ENCODE measurements at places on chromosomes 2 and 18.
A peak's percentile ranks its signal among the peaks of the same experiment; 100 is the strongest.

DNA sequence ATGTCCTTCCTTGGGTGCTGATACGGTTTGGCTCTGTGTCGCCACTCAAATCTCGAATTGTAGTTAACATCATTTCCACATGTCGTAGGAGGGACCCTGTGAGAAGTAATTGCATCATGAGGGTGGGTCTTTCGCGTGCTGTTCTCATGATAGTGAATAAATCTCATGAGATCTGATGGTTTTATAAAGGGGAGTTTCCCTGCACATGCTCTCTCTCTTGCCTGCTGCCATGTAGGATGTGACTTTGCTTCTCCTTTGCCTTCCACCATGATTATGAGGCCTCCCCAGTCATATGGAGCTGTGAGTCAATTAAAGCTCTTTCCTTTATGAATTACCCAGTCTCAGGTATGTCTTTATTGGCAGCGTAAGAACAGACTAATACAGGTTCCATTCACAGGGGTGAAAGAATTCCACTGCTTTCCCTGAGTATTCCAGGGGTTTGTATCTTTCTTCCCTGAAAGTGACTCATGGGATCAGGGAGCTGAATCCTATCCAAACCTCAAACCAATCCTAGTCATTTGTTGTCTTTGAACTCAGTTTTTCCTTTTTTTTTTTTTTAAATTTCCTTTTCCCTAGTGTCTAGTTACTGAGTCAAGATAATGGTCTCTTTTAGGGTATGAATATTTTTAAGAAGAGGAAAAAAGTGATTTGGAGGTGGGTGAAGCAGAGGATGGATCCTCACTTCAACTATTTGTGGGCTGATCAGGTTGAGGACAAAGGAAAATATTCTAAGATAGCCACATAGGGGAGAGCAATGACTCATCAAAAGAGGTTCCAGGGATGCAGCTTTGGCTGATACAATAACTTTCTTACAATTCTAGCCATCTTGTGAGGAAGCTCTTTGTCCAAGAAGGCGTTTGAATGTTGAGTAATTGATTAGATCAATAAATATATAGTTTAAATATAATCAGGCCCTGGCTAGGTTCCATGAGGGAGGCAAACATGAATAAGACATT, 19.5 kb upstream of the KCNE4 start:
- DNase-seq: no peak

DNA sequence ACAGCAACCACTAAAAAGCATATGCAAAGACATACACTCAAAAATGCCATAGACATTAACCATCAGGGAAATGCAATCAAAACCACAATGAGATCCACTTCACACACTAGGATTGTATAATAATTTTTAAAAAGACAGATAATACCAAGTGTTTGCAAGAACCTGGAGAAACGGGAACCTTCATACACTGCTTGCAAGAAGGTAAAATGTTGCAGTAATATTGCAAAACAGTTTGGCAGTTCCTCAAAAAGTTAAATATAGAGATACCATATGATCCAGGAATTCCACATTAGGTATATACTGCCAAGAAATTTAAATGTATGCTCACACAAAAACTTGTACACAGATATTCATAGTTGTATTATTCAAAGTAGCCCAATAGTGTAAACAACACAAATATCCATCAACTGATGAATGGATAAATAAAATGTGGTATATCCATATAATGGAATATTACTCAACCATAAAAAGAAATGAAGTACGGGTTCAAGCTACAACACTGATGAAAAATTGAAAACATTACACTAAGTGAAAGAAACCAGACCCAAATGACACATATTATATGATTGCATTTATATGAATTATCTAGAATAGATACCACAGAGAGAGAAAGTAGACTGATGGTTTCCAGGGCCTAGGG, 14.7 kb upstream of the CHMP3 start:
- DNase-seq: no peak

DNA sequence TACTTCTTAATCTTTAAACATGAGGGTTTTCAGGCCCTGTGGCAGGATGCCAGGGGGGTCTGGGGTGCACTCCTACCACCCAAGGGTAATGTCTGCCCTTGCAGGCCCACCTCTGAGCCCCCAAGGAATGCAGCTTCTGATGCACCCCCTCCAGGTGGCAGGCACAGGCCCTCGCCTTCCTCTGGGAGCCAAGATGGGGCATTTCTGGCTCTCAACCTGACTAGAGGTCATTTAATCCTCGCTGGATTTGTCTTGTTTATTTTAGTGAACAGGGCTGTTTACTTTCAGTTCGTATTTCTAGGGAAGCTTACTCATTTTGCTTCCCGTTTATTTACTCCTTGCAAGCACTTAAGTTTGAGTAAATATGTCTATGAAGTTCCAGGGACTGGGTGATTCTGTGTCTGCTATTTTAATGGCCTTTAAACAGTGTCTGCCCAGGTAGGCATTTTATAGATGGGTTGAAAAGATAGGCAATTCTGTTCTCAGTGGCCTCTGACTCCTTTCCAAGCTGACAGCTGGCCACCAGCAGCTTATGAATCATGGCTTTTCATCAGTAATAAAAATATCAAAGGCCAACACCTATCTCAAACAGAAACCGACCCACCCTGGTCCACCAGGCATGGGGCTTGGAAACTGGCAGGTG, 11.1 kb upstream of the DNPEP start:
- DNase-seq: no peak

DNA sequence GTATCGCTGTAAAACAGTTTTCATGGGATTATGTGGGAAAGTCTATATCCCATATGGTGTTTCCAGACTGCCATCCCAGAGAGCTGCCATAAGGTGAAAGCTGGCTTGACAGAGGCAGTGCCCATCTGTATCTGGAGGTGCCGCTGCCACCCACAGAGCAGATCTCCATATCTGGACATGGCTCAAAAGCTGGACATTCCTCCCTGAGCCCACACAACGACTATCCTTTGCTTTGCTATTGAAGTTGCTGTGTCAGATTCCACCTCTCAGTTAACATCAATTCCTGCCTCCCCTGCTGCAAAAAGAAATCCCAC, 55.2 kb downstream of the RND3 start:
- no peak for DNase-seq

DNA sequence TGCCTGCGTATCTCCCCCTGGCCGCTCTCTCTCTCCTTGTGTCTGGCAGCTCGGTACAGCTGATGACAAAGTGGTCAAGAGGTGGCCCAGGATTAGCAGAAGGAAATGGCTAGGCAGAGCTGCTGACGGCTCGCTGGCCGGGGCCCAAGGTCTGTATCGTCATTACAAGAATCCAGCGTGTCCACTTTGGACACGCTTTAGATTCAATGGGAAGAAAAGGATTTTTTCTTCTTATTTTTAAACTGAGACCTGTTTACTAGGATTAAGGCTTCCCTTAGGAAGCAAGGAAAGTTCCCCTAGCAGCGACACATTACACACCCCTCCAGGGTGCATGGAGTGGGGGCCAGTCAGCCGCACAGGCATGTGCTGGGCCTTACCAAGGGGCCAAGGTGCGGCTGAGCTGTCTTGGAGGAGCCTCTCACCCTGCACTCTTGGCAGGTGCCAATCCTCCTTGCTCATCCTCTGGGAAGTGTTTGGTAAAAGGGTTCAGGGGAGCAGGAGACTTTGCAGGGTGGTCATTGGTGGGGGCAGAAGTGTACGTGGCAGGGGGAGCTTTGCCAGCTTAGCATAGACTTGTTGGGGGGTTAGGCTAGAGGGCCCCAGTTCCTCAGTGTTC, 76.8 kb downstream of the POLR1A start:
- no peak for DNase-seq

DNA sequence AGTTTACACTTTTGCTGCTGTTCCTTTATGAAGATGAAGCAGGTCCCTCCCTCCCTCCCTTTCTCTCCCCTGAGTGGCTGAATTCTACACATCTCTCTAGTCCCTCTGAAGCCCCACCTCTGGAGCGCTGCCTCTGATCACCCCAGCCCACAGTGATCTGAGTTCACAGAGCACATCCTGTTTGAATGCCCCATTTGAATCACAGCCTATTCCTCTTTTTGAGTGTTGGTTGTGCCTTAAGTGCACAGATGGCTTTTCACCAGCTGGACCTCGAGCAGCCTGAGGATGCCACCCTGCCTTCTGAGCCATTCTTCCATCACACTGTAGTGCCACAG, 87.1 kb downstream of the ITGB1BP1 start:
- DNase-seq: peak; percentile 5

DNA sequence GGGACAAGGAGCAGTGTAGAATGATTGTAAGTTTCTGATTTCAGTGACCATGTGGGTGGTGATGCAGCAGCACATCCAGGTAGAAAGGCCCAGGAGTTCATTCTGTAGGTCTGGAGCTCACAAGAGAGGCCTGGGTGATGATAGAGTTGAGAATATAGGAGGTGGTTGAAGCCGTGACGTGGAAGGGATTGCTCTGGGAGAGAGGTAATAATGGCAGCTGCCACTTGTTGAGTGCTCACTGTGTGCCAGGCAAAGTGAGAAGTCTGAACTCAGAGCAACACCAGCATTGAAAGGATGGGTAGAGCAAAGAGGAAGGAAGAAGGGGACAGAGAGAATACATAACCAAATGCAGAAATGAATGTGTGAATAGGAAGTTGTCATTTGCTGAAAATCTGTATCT, 3.3 kb downstream of the TTLL4 start:
- no peak for DNase-seq

DNA sequence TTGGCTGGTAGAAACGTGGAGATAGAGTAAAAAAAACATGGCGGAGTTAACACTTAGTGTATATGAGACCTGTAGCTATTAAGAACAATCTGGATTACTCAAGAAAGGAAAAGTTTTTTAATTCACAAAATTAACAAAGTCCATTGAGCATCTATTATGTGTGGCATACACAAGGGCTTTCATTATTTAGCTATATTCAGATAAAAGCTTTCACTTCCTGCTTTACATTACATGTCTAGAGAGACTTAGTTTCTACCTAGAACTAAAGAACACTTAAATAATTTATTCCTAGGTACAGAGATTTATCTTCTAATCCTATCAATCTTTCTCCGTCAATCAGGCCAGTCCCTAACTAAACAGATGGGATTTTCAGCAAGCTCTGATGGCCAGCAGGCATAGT, 196.0 kb upstream of the SLC39A10 start:
- no peak for DNase-seq

DNA sequence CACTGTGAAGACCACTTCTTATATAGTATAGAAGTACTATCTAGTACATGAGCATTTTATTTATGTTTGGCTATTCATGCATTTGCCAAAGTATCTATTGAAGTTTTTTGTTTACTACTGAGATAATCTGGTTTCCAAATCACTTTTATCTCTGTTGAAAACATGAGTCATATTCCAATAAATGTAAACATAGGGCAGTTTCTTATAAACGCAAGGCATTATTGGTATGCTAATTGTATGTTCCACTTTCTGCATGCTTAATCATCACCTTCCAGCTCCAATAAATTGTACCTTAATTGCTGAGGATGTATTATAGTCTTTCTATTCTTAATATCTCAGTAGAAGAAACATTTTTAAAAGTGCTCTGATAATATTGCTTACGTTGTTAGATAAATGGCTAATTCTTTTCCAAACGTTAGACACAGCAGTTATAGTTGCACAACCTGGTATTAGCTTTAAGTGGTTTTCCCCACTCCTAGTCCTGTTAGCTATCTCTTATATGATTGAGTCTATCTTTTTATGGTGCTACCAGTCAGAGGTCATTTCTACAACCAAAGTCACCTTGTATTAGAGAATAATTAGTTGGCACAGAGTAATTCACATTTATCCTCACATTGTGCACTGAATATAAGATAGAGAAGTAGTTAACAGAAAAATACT, 17.2 kb downstream of the ITGA4 start:
- DNase-seq: no peak

- no peak for DNase-seq
Measured at GRCh38 chr2:174878537-174879147, 114.4 kb upstream of the CHRNA1 start.

- no peak for DNase-seq
Measured at GRCh38 chr2:127563458-127564428, 28.3 kb downstream of the MYO7B start.

DNA sequence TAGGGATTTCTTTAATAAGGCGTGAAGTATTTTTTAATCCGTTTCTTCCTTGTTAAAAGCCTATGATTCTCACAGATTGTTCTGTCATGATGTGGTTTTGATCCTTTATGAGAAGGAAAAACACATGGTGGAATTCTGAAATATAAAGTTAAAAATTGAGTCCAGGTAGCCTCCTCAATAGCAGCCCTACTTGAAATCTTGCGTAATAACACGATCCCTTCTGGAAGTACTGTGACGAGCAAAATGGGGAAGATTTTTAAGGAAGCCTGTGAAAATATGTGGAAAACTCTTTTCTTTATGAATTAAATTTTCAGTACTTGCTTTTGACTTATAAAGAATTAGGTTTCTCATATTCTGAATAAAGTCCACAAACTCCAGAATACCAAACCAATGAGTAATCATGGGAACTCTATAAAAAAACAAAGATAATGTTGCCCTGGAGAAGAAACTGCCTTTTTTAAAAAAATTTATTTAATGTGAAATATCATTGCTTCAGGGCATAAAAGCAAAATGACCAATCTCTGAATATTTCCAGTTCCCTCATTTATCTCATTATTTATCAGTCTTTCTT, 476.4 kb upstream of the ZEB2 start:
- DNase-seq: no peak

DNA sequence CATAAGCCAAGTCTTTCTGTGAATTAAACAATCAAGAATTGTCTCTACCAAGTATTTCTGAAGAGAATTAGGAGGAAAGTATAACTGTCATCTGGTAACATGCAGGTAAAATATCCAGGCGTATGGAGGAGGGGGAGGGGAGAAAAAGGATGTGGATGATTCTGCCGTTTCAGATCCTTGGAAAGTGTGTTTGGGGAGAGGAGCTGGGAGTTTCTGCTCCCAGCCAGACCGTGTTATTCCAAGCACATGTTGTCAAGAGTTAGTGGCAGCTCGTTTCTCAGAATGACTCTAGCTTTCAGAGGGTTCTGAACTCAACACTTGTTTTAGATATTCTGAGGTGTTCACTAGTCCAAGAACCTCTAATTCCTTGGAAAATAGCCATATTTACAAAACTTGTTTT, 137.6 kb downstream of the FAM124B start:
- DNase-seq: no peak

GRCh38 chr18:33745151-33745795, 167.3 kb downstream of the ASXL3 start:
- no peak for DNase-seq

- no peak for DNase-seq
Measured at GRCh38 chr18:3605954-3606443, 156.0 kb downstream of the TGIF1 start.

DNA sequence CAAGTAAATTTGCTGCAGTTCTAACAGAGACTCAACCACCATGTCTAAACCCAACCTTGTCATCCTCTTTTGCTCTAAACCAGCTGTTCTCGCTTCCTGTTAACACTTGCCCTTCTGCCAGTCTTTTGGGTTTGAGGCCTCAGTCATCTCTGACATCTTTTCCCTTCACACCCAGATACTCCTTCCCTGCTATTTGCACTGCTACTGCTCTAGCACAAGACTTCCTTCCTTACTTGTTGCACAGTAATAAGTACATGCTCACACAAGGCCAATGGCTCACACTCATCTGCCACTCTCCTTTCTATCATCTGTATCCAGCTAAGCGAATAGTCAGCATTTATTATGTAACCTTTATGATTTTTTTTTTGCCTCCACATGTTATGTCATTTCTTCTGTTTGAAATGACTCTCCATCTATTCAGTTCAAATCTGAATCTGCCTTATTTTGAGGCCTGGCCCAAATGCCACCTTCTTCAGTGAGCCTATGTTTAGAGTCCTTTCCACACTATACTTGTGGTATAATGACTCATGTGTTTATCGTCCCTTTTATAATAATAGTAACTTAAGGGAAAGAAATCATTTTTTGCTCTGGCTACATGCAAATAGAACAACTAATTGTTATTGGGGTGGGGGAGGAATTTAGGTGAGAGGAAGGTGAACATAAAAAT, 22.5 kb upstream of the CDKL4 start:
- no peak for DNase-seq

GRCh38 chr2:26562811-26563645, 78.1 kb downstream of the CIB4 start:
- no peak for DNase-seq

All from activated naive CD8-positive, alpha-beta T cell treated with anti-CD3 and anti-CD28 coated beads, Interleukin-2, amount 50 U/mL, for 24 hours (primary cell).